ENCODE measurements at places on chromosomes 16 and 17. TPM values are rescaled to one million over a fixed set of nuclear protein-coding genes. Genes with fewer than 3 reads are reported as not detected.

The RANBP10 gene
- total RNA-seq = 4.7 TPM

The HS3ST3A1 gene
- 1.5 TPM for total RNA-seq

The COPRS gene
- 130 TPM for total RNA-seq

The CALCOCO2 gene
- 36.5 TPM for total RNA-seq

The IGSF6 gene
- total RNA-seq = not detected

The HNF1B gene
- total RNA-seq = not detected

The PRCD gene
- total RNA-seq = 1.1 TPM

The HASPIN gene
- total RNA-seq = 3.8 TPM

The SMIM36 gene
- total RNA-seq = not detected

The ADORA2B gene
- 7.5 TPM for total RNA-seq

The SLC16A5 gene
- 1.5 TPM for total RNA-seq

The SLC38A8 gene
- total RNA-seq = not detected

The KCNH6 gene
- total RNA-seq = not detected

The NPW gene
- total RNA-seq = 0.06 TPM

The COQ7 gene
- total RNA-seq = 22.3 TPM

The CORO1A gene
- total RNA-seq = 0.56 TPM
